ENCODE measurements at places on chromosomes 6 and 20. TPM values are rescaled to one million over a fixed set of nuclear protein-coding genes. Genes with fewer than 3 reads are reported as not detected.

Gene RAD21L1
- 0.07 TPM for total RNA-seq

Gene PDYN
- not detected for total RNA-seq

Gene SLC52A3
- 0.07 TPM for total RNA-seq

Gene CPXM1
- total RNA-seq = 0.14 TPM

Gene PSORS1C2
- not detected for total RNA-seq

Gene LYRM4
- total RNA-seq = 18.8 TPM

Gene MOG
- not detected for total RNA-seq

Gene GRM1
- under 0.01 TPM for total RNA-seq

Gene HDGFL1
- total RNA-seq = not detected

Gene PGC
- total RNA-seq = not detected

Gene RSPH4A
- total RNA-seq = not detected

Gene CAP2
- total RNA-seq = 4.5 TPM

Gene AKAP7
- total RNA-seq = 5.6 TPM

Gene EDN3
- total RNA-seq = not detected

Gene RFX6
- total RNA-seq = not detected

Gene SOX18
- 25.5 TPM for total RNA-seq

Gene ULBP3
- total RNA-seq = 19.4 TPM

Gene FILIP1
- 6.5 TPM for total RNA-seq

Gene FLRT3
- 0.14 TPM for total RNA-seq

Gene CST4
- not detected for total RNA-seq

Gene BEND3
- total RNA-seq = 5.6 TPM

Gene WASF1
- total RNA-seq = 21.9 TPM

Gene PLN
- not detected for total RNA-seq

Gene MYCT1
- total RNA-seq = 184 TPM

Gene CALHM5
- 9.3 TPM for total RNA-seq
